Hippocampal formation (tissue), 2 donors: ENCODE measurements at places on chromosomes 3 and 15.
A peak's percentile ranks its signal among the peaks of the same experiment; 100 is the strongest.

DNA sequence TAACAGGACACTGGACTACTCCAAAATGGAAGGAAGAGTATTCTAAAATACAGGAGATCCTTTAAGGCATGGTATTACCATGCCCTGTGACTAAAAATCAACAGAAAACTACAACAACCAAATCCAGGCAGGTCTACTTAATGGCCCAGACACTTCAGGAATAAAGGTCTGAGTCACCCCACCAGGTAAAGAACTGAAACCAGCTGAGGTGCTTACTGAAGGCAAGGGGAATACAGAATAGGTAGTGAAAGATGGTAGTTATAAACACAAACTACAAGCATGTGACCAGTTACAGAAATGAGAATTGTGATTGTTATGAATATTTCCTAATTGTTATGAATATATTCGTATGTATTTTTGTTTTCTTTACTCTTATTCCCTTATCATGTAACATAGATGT is 13.4 kb downstream of the IFT57 start:
- no peak for DNase-seq

DNA sequence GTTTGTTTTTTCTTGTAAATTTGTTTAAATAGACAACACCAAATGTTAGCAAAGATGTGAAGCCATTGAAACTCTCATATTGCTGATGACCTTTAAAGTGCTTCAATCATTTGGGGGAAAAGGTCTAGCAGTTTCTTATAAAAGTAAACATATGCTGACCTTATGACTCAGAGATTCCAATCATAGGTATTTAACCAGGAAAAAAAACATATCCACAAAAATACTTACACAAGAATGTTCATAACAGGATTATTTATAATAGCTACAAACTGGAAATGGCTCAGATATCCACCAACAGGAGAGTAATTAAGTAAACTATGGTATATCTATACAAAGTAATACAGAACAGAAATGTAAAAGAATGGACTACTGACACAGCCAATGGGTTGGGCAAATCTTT is 27.1 kb upstream of the RORA start:
- no peak for DNase-seq

GRCh38 chr15:67150023-67150860 is 84.8 kb downstream of the SMAD3 start:
- no peak for DNase-seq

GRCh38 chr3:346186-346585 is 149.6 kb downstream of the CHL1 start:
- DNase-seq = no peak

GRCh38 chr3:41688595-41689380 is 273.1 kb downstream of the ULK4 start:
- no peak for DNase-seq

DNA sequence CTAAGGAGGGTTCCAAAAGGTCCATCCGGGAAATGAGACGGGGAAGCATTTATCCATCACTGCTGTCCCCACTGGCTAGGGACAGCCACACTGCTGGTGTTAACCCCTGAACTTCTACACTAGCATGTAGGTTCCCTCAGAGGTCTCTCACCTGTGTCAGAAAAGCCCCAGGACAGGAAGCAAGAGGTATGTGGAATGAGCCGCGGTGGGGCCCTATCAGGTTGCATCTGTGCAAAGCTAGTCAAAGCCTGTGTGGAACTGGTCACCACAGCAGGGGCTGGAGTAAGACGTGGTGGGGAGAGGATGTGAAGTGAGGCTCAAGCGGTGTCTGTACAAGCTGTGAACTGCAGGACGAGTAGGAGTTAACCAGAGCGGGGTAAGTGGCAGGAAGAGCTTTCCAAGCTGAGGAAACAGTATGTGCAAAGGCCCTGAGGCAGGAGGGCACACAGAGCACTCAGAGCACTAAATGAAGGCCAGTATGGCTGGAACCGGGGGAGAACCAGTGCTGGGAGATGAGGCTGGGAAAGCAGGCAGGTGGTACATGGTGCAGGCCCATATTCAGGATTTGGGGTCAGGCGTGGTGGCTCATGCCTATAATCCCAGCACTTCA is 57.8 kb downstream of the MEGF11 start:
- no peak for DNase-seq

GRCh38 chr3:146529021-146529420 is 15.4 kb downstream of the PLSCR1 start:
- DNase-seq = no peak

GRCh38 chr3:176814285-176814684 is 383.0 kb downstream of the TBL1XR1 start:
- peak; percentile 1 for DNase-seq

DNA sequence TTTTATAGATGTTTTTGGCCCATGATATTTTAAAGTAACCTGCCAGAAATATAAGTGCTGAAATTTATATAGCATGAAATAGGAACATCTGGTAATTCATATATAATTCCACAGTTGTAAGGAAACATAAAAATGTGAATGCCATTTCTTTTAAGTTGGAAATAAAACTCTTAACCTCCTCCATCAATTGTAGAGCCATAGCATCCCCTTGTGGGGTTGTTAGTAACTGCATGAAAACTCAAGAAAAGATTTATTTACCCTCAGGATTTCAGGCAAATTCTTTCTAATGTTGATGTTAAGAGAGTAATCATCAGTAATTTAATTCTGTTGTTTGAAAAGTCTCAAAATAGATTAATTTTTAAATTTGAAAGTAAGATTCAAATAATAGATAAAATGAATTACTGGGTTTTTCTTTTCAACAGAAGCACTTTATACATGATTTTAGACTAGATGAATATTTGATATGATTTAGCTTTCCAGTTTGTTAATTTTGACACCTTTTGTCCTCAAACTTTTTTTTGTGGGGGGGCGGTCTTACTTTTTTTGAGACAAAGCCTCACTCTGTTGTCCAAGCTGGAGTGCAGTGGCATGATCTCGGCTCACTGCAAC is 74.7 kb downstream of the RASA2 start:
- DNase-seq = peak; percentile 57

- no peak for DNase-seq
Observed at GRCh38 chr3:46669191-46669999, 24.1 kb downstream of the ALS2CL start.

DNA sequence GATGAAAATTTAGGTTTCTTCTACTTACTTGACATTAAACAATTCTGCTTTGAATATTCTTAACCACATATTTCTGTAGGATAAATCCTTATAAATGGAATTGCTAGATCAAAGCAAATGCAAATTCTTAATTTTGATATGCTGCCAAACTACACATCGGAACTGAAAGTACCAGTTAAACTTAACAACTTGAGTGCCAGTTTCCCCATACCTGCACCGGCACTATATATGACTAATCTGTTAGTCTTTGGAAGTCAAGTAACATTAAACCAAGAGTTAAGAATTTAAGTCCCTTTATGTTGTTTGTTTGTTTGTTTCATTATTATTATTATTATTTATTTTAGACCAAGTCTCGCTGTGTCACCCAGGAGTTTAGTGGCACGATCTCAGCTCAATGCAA is 103.9 kb upstream of the AKAP13 start:
- no peak for DNase-seq

DNA sequence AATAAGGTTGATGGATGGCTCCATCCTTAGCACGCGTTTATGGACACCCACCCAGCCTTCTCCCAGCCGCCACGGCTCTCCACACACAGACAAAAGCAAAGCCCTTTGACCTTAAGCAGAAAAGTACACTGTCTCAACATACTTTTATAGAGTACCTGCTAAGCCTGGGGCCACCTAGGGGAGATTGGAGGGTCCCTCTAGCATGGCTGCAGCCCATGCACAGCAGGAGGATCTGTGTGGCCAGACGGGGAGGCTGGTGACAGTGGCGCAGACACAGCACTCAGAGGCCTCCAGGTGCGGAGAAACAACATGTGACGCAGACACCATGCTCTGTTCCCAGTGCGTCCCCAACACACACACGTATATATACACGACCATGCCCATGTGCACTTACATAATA is 174.9 kb downstream of the XXYLT1 start:
- no peak for DNase-seq

GRCh38 chr3:53846134-53846850 is at the start of the genes CHDH and IL17RB:
TSS of gene CHDH (minus strand) at chr3:53846419. CDS start at chr3:53824008, 22,411 bp downstream.
TSS of gene IL17RB (plus strand) at chr3:53846568. CDS start at chr3:53846589, 21 bp downstream.
- peak; percentile 78 for DNase-seq

DNA sequence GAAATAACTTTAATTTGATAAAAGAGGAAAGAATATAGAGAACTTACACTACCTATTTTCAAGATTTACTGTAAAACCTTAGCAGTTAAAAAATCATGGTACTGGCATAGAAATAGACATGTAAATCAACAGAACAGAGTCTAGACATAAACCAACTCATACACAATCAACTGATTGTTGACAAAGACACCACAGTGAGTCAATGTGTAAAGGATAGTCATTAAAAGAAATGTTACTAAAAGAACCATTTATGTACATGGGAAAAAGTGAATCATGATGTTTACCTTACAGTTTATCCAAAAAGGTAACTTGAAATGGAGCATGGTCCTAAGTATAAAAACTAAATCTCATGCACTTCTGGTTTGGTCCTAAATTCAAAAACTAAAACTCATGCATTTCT is 847.4 kb downstream of the IGSF11 start:
- DNase-seq = no peak

GRCh38 chr3:132735589-132735988 is 13.4 kb upstream of the NPHP3 start:
- no peak for DNase-seq

DNA sequence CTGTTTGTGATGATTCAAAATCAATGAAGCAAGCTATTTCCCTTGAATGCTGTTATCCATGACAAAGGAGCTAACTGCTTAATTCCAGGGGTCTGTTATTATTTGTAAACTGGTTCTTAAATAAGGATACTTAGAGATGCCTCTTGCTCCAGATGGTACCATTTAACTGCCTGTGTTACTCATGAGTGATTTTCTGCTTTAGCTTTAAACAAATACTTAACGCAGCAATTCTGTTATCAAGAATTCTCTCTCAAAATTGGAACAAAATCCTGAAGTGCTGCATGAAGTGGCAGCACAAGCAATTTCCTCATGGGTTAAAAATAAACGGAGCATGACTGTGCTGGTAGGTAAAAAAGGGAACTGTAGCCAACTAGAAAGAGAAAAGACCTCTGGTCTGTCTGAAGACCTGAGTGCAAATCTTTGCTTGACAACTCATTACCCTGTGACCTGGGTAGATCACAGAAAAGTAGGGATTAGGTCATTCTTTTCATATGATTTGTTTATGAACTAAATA is 62.5 kb upstream of the GBE1 start:
- DNase-seq = no peak

GRCh38 chr3:113626503-113627371 is 69.7 kb downstream of the USF3 start:
- peak; percentile 58 for DNase-seq

- DNase-seq = no peak
Observed at GRCh38 chr3:27978440-27978839, 256.3 kb upstream of the EOMES start.

GRCh38 chr15:93031103-93031464 is 57.9 kb downstream of the RGMA start:
- no peak for DNase-seq

- DNase-seq = no peak
Observed at GRCh38 chr3:102142379-102143060, 292.3 kb upstream of the ZPLD1 start.

DNA sequence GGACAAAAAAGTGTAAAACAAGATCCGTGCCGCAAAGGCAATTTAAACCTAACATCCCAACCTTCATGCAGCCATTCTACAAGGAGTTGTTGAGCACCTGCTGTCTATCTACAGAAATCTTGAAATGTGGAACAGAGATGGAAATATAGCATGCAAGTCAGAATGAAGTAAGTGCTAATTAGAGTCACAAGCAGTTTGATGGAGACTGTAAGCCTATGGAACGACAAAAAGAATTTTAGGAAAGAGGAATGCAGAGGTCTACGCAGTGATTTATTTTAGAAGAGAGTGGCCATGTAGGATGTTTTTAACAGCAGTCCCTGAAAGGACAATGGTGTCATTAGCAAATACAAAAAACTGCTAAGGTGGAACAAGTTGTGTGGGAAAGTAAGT is 851 bp upstream of the DCBLD2 start:
- DNase-seq = no peak

DNA sequence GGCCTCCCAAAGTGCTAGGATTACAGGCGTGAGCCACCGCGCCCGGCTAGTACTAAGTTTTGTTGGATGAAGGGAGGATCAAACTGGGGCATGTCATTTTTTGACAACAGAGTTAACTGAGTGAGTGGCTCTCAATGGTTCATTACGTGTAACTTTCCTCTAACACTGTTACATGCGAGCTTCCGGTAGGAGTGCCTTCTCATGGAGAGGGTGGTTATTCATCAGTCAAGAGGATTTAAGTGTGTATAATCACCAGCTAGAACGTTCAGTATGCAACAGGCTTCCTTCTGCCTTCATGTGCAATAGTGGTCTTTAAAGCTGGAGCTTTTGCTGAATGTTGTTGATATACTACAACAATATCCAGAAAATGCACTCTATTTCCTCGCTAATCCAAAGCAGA is 19.1 kb upstream of the GOLGA8A start:
- no peak for DNase-seq

GRCh38 chr3:61966200-61966599 is 404.8 kb downstream of the PTPRG start:
- DNase-seq = no peak

DNA sequence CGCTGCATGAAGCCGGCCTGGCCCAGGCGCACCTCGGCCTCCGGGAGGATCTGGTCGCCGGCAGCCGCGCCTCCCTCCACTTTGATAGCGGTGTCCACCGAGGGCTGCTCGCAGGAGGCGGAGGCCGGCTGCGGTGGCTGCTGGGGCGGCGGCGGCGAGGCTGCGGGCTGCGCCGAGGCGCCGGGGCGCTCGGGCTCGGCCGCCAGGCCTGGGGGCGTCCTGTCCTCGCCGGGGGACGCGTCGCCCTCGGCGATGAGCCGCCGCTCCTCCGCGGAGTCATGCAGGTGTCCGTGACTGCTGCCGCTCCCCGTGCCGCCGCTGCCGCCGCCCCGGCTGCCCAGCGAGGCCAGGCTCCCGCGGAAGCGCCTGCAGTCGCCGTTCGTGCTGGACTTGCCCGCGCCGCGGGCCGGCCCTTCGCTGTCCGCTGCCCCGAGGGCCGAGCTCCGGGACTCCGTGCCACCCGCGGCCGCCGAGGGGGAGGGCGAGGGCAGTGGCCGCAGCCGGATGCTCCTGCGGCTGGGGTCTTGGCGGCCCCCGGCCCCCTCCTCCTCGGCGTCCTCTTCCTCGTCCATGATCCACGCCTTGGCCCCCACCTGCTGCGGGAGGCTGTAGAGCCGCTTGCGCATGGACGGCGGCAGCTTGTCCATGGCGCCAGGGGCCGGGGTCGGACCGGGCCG is 996 bp downstream of the HCN4 start:
- DNase-seq = no peak

GRCh38 chr3:5202222-5202621 is 14.7 kb downstream of the EDEM1 start:
- no peak for DNase-seq

GRCh38 chr3:186067360-186068242 is 41.3 kb downstream of the ETV5 start:
- no peak for DNase-seq

DNA sequence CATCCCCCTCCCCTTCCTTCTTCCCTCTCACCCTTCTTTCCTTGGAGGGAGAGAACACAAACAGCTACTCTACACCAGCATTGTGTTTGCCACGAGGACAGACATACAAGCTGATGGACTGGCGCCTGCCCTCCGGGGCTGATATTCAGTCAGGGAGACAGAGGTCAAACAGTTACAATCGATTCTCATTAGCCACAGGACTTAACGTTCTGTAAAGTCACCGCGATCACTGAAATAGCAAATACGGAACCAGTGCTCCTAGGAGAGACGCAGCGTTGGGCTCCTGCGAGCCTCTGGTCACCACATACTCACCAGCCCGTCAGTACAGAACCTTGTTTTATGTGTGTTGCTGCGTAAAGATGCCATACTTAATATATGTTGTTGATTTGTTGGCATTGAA is 108.8 kb downstream of the LRRK1 start:
- DNase-seq = no peak
